Neural crest cell (in vitro differentiated cells): ENCODE measurements at places on chromosomes 2 and 18.

DNA sequence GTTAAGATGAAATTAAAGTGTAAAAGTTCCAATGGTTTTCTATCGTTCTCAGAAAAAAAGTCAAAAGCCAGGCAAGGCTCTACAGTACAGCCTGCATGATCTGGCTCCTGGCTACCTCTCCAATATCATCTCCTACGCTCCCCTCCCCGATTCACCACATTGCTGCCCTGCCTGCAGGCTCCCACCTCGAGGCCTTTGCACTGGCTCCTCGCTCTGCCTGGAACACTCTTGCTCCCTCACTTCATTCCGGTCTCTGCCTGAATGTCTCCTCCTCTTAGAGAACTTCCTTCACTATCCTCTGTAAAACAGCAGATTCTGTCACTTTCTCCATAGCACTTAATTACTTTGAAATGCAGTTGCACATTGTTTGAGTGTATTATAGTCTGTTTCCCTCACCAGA lies 72.5 kb downstream of the KLF7 start:
- no peak for DNase-seq

- peak; percentile 73 for DNase-seq
Measured at GRCh38 chr18:7117390-7118355, at the start of gene LAMA1. TSS of gene LAMA1 (minus strand) at chr18:7117797. CDS start at chr18:7117720, 77 bp downstream.

DNA sequence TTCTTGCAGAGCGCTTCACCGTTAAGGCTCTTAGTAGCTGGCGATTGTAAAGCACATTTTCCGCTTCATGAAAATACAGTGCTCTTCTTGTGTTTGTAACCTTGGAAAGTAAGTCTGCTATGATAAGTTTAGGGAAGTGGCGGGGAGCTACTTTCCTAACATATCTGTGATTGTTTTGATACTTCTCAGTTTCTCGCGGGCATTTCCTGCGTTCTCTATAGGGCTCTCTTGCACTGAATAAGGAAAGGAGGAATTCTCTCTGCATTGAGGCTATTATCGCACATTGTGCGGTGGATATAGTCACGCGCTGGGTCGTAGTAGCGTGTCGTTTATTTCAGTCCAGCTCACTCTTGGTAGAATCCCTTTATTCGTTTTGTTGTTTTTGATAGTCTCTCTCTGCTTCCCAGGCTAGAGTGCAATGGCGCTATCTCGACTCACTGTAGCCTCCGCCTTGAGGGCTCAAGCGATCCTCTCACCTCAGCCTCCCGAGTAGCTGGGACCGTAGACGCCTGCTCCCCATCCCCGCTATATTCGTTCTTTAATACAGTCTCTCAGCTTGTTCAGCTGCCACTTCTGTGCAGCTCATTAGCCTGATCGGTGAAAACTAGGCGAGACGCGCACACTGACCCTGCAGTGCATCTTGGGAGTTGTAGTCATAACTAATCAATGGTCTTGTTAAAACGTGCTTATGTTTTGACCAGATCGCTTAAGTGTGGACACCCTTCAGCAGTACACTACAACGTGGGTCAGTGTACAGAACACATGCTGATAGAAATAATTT lies 1.0 kb upstream of the PPP4R3B start:
- peak; percentile 39 for DNase-seq

DNA sequence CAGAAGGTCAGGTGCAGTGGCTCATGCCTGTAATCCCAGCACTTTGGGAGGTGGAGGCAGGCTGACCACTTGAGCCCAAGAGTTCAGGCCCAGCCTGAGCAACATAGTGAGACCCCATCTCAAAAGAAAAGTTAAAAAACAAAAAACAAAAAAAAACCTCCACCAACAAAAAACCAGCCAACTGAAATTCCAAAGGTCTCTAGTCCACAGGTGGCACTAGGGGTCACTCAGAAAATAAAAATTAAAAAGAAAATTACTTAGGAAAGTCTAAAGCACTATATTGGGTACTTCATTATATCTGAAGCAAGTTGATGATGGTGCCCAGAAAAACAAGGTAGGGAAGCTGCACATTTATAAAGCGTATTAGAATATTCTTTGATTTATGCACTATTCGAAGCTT lies 26.9 kb downstream of the ANXA4 start:
- no peak for DNase-seq

DNA sequence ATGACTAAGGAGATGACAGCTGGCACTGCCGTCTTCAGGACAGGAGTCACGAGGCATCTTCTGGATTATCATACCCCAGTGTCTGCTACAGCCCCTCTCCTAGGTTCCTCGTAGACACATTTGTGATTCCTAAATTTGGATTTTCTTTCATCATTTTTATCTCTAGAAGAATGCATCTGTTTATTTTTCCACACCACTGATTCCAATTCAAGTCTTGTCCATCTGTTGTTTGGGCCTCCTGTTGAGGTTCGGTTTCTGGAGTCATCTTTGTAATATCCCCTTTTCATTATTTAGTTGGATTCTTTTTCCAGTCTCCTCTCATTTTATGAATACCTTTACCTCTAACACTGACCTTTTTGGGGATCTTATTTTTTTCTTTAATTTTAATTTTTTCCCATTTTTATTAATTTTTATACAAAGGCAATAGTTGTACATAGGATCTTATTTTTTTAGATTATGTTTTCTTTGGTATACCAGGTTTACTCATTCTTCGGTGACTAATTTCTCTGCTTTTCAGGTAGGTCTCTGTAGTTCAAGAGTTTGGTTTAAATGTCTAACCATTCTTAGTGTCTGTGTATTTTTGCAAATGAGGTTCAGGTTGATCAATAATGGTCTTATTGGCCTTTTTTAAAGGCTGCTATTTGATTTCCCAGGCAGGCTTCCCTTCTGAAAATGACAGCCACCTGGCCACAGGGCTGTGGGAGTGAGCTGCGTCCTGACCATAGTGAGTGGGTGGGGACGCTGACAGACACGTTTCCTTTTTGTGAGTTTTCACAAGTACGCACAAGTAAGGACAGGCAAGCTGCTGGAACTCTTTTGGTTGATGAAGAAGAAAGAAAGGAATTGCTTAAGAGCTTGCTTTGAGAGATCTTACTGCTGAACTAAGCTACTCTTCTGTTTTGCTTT lies 34.5 kb downstream of the FARP2 start:
- DNase-seq = no peak

GRCh38 chr2:157540102-157540501 lies 88.6 kb downstream of the ACVR1C start:
- no peak for DNase-seq

DNA sequence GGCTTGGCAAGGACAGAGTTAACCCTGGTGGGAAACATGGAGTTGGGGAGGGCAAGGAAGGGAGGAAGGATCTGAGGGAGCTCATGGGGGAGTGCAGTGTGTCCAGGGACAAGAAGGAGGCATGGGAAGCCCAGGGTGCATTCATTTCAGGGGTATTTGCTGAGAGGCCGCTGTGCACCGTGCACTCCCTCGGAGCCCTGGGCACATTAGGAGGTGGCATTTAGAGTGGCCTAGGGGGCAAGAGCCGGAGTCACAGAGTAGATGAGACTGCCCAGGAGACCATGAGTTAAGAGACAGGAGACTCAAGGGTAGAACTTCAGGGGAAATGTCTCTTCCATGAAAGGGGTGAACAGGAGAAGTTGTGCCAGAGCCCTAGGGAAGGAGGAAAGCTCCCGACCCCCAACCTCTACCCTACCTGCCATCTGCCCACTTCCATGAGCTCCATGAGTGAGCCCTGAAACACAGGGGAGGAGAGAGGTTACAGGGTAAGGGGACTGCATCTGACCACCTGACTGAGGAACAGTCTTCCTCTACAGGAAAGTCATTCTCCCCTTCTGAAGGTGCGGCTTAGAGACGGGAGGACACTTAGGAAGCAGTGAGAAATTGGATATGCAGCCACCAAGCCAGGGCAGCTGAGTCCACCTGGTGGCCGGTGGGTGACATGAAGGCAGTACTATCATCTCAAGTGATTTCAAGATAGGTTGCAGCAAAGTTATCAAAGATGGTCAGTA lies 58.5 kb upstream of the COPS8 start:
- DNase-seq = peak; percentile 62

DNA sequence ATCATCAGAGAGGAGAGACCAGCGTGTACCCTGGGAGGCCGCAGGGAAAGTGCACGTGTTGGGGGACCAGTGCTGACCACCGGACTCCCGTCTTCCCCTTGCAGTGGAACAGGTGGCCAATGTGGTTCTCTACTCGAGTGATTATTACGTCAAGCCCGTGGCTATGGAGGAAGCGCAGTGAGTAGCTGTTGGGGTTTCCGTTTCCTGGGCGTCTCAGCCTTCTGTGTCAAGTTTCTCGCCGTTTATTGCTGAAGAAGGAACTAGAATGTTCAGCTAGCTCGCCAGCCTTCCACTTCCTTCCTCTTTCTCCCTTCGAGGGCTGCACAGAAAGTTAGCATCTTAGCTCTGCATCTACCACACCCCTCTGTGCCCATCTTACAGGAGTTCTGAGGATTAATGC lies 22.8 kb upstream of the DGKD start:
- no peak for DNase-seq
